Pulmonary artery endothelial cell (primary cell): ENCODE measurements at places on chromosomes 5 and 9.

DNA sequence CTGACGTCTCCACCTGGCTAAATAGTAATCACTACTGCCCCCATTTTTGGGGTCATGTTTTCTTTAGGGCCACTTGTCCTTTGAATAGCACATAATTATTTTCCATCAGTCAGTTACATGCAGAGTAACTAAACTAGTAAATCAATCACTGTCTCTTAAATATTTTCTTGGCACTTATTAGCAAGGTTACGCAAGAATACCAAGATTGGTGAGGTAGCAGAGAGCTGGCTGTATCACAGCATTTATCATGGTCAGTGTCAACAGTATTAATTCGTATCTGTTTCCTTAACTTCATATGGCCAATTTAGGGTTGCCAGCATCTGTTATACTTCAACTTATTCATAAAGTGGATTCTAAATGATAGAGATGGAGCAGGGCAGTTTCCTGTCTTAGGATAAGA, 346.8 kb upstream of the FAM174A start:
- DNase-seq, result no peak

DNA sequence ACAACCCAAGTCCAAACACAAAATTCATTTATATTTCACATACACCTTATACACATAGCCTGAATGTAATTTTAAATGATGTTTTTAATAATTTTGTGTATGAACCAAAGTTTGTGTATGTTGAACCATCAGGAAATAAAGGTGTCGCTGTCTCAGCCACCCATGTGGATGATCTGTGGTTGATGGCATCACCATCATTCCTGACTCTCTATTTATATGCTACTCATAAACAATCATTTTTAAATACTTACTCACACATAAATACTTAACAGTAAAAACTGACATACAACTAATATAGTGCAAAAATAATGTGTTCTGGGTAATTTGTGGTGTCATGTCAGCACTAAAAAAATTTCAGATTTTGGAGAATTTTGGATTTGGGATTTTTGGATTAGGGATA, 38.4 kb downstream of the SMC5 start:
- DNase-seq, result no peak

DNA sequence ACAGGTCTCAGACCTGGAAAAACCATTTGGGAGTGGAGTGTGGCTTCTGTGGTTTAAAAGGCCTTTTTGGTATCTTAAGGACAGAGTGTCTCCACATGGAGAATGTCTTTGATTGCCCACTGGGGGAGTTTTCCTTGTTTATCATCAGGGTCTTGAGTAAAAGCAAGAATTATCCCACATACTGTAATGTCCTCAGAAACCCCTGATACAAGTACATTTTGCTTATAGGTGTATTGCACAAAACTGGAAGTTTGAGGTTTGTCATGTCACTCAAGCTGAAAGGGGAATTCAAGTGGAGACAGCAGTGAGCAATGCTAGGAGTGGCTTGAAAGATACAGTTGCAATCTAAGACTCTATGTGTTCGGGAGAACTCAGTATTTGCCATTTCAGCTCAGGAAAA, 62.7 kb upstream of the GRAMD2B start:
- no peak for DNase-seq

GRCh38 chr5:139641116-139642080, 6.8 kb upstream of the CXXC5 start:
- DNase-seq, result no peak

- DNase-seq, result no peak
Observed at GRCh38 chr9:112555844-112556482, 69.3 kb downstream of the KIAA1958 start.
